Subcutaneous preadipocyte (primary cell): ENCODE measurements at places on chromosomes 1 and 21. TPM values are rescaled to one million over a fixed set of nuclear protein-coding genes. Genes with fewer than 3 reads are reported as not detected.

HMCN1 gene
- total RNA-seq, result 15.4 and 66.1 TPM in 2 replicates

NECTIN4 gene
- 0.20 TPM in 1 of 2 replicates, not detected in the other for total RNA-seq

TUFT1 gene
- 1.1 and 2.0 TPM in 2 replicates for total RNA-seq

EPS15 gene
- 49.6 and 53.6 TPM in 2 replicates for total RNA-seq

MEAF6 gene
- 51.8 and 52.2 TPM in 2 replicates for total RNA-seq

KRTAP13-2 gene
- total RNA-seq, result not detected in 2 replicates
